Left renal cortex interstitium (tissue), 4 donors: ENCODE measurements at places on chromosomes 4 and X. TPM values are rescaled to one million over a fixed set of nuclear protein-coding genes. Genes with fewer than 3 reads are reported as not detected.

DNA sequence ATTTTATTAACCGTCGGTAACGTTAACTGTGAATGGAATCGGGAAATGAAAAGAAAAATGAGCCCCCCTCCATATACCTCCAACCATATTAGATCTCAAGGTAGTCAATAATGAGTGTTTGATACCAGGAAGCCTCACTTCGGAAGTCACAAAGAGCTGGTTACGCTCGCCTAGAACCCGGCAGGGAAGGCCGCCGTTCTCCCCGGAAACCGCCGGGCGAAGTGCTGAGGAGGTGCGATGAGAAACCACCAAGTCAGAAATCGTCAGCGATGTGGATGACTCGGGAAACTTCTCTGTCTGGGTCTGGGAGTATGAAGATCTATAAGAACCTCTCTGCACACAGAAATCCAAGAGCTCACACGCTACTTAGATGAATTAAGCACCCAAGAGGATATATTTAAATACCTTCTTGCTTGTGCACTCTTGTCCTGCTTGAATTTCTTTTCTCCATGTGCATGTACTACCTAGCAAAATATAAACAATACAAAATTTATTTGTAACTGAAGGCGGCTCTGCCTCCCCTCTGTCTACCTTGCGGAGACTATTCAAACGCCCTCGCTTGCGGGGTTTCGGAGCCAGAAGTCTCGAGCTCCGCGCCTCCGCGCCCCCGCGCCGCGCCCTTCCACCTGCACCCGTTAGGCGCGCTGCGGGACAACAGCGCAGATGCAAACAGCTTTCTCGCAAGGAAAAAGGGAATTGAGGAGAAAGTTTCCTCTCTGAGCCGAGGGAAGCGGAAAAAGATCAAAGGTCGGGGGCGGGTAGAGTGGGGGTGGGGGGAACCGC, 17.8 kb downstream of the NKX6-1 start:
- no peak for DNase-seq

DNA sequence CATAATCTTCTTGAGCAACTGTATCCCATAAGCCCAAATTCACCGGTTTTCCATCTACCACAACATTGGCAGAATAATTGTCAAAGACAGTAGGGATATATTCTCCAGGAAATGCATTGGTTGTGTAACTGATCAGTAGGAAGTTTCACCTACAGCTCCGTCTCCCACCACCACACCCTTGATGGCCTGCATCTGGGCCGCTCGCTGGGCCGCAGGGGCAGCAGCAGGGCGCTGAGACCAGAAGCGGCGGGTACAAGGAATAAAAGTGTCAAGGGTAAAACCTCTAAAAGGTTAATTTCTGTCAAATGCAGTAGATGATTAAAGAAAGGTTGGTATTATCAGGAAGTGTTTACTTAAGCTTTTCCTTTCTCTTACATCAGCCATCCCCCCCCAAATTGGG, 167.6 kb upstream of the DKK2 start:
- no peak for DNase-seq

DNA sequence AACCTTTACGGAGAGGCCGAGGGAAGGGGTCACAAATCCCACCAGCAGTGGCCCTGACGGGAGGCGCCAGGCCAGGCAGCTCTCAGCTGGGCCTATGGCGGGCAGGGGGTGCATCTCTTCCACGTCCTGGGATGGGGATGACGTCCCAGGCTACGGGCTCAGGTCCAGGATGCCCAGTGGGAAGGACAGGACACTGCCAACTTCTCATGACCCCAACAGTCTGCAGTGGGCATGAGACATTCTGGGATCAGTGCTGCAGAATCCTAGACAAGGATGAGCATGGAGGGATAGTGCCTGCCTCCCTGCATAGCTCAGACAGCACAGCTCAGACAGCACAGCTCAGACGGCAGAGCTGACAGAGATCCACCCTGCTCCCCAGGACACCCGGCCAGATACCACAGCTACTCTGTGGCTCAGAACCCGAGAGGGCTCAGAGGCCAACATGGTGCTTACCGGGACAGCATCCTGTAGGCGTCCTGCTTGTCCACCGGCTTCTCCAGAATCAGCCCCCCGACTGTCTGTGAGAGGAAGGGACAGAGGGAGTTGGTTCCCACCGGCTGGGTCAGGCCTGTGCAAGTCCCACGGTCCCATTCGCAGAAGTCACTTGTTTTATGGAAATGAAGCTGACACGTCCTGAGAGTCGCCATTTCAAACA, 17.3 kb downstream of the ASMTL start:
- no peak for DNase-seq

GRCh38 chr4:28462766-28463700, 1602.4 kb downstream of the STIM2 start:
- no peak for DNase-seq

- no peak for DNase-seq
Measured at GRCh38 chr4:25180524-25181131, 20.4 kb upstream of the SEPSECS start.

DNA sequence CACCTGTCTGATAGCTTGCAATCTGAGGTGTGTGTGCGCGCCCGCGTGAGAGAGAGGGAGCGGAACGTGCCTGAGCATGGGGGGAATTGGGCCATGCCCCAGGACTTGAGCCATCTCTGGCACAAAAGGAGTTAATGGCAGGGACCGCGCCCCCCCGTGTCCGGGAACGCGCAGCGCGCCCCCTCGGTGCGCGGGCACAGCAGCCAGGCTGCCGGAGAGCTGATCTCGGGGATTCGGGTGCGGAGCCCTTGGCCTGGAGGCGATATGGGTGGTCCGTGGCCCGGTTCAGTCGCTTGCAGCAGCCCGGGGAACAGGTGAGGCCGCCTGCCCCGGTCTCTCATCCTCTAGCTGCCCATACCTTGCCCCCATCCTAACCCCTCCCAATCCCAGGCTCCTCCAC, at the start of gene NLGN3:
Gene NLGN3, plus strand, starts transcription at position 191 of the 400 bp plus-strand sequence. CDS start 2,909 bp downstream, outside the sequence.
- DNase-seq: no peak

DNA sequence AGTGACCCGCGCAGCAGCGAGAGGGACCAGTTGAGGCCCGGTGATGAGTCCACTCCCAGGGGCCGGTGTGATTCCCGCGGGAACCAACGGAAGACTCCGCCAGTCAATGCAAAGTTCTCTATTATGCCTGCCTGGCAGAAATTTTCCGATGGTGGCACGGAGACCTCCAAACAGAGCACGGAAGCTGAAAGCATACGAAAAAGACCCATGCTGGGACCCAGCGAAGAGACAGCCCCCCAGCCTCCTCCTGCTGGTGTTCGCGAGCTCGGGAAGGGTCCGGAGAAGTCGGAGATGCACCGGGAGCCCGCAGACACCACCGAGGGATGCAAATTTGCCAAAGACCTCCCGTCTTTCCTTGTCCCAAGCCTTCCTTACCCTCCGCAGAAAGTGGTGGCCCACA, 71.7 kb downstream of the AASDH start:
- no peak for DNase-seq

Gene MTCP1
- 26.7 TPM for polyA plus RNA-seq

Gene REELD1
- 0.34 TPM for polyA plus RNA-seq

Gene TMPRSS11D
- 0.29 TPM for polyA plus RNA-seq

Gene FATE1
- polyA plus RNA-seq: 0.18 TPM
